ENCODE measurements at places on chromosomes 3 and 15.

DNA sequence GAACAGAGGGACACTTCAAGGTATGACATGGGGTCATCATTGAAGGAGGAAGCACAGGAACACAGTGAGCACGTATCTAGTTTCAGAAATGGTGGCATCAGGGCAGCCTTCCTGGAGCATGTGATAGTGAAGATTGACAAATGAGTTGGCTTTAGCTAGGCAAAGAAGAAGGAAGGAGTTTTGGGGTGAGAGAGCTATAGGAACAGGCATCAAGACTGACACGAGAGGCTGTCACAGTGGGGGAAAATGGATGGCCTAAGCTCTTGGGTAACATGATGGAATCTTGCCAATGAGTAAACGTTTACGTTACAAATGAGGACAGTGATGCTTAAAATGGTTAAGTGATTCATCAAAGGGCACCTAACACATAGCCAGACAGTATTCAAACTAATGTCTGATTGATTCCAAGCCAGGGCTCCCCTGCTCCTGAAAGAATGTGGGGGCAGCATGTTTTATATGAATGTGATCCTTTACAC, 23.1 kb upstream of the GPR171 start:
- DNase-seq: no peak

- no peak for DNase-seq
These were observed 3.1 kb downstream of the TIPARP start for GRCh38 chr3:156677536-156677935.

DNA sequence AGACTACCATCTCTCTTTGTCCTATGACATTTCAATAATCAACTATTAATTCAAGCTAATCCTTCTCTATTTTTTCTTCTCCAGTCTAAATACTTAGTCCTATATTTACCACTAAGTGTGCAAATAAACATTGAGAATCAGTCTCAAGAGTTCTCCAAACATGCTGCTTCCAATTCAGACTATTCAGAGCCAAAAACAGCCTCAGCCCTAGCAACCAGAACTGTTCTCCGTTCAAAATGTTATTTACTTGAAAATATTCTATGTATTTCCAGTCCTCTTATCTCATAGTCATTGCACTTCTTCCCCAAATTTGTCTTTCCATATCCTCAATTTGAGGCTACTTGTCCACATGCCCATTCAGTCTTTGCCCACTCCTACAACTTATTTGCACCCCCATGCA, 805.5 kb downstream of the IGSF11 start:
- DNase-seq: no peak

DNA sequence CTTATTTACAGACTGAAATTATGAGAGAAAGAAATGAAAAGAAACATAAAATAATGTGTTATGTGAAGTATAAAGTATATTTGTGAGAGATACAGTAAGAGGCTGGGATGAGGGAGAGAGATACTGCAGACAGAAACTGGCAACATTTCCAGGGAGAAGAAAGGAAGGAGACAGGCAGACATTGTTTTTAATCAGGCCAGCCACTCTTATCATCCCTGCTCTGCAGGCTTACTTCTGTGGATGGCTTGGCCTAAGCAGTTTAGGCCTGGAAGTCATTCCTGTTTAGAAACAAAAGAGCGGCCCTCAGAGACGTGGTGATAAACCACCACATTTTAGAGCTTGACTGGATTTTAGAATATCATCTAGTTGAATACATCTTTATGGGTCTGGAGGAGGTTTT, 12.4 kb downstream of the PCCB start:
- DNase-seq: no peak

GRCh38 chr3:58260261-58260731, 22.7 kb downstream of the ABHD6 start:
- DNase-seq: no peak

GRCh38 chr3:168581771-168582225, 486.1 kb upstream of the GOLIM4 start:
- DNase-seq: no peak

DNA sequence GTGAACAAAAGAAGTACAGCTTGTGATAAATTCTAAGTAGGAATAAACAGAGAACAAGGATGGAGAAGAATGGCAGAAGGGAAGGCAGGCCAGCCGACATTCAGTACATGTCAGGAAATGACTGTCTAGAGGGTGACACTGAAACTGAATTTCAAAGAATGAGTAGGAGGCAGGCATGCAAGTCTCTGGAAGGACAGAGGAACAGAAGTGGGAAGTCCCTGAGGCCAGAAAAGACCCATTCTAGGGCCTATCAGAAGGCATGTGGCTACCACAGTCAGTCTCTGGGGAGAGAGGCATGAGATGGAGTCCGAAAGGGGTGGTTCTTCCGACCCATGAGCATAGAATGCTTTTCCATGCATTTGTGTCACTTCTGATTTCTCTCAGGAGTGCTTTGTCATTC, 243.5 kb upstream of the UBE2E2 start:
- DNase-seq: no peak

GRCh38 chr3:113783463-113783862, 36.6 kb downstream of the ATP6V1A start:
- DNase-seq: no peak

GRCh38 chr3:113285226-113285625, 73.9 kb downstream of the BOC start:
- DNase-seq: no peak

GRCh38 chr3:10272977-10273376, 19.8 kb downstream of the GHRL start:
- DNase-seq: no peak

DNA sequence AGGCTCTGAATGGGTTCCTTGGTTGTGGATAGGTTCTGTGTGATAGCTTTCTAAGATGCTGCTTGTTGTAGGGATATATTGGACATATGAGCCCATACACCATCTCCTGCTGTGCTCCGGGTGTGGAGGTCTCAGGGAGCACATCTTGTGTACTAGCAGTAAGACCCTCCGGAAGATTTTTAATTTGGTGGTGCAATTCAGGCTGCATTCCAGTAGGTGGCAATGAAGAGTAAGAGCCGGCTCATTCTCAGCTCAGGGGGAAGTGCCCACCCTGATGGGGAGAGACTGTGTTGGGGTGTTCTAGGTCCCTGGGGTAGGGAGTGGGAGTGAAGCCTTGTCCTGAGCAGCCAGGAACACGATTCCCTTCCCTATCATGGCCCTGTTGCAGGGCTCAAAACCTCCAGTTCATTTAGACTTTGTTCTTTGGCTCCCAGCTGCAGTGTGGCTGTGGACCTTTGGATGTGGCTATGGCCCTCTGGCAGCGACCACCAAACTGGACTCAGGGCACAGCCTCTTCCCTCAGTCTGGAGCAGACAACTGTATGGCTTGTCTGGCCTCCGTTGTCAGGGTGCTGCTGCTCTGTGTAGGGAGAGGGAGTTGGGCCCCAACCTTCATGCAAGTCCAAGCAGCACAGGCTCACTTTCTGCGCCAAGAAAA, 104.7 kb downstream of the UNC13C start:
- DNase-seq: no peak

GRCh38 chr3:7204848-7205156, 343.9 kb downstream of the GRM7 start:
- no peak for DNase-seq
